Dermis blood vessel endothelial cell (primary cell): ENCODE measurements at places on chromosomes 7 and 10.

- no peak for DNase-seq
Measured at GRCh38 chr7:132526111-132526740, 50.0 kb downstream of the PLXNA4 start.

DNA sequence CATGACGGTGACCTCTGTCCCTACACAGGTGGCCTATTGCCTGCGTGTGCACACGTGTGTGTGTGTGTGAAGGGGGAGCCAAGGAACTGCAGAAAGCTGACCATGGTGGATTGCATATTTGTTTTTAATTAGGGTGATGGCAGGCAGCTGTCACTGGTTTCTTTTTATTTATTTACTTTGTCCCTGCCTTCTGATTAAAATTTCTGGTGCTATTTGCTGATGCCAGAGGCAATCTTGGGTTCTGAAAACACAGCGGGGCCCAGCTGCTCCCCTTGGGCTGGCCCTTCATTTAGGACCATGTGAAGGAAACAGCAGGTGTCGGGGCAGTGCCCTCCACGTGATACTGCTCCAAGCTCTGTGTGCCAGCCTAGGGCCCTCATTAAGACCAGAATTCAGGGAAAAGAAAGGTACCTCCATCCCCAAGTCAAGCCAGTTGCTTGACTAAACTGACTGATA, 71.3 kb upstream of the PODXL start:
- DNase-seq, result no peak

DNA sequence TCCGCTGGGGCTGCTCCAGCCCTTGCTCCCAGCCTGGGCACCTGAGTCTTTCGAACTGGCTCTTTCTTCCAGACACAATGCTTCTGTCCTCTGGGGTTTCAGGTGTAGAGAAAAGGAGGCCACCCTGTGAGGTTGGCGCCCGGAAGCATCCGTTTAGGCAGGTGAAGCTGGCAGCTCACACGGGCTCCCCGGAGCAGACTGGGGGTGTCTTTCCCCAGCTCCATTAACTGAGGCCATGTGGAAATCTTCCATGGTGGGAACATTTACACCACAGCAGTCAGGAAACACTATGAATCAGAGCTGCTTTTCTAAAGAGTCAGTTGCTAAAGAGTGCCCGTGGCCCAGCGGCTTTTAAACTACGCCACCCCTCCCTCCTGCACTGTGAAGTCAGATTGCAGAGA, 29.2 kb downstream of the PRKAG2 start:
- no peak for DNase-seq

- DNase-seq, result peak; percentile 79
Measured at GRCh38 chr7:96219378-96220130, 102.3 kb downstream of the SLC25A13 start.

GRCh38 chr10:9294865-9295264, 1240.4 kb downstream of the GATA3 start:
- DNase-seq, result no peak

DNA sequence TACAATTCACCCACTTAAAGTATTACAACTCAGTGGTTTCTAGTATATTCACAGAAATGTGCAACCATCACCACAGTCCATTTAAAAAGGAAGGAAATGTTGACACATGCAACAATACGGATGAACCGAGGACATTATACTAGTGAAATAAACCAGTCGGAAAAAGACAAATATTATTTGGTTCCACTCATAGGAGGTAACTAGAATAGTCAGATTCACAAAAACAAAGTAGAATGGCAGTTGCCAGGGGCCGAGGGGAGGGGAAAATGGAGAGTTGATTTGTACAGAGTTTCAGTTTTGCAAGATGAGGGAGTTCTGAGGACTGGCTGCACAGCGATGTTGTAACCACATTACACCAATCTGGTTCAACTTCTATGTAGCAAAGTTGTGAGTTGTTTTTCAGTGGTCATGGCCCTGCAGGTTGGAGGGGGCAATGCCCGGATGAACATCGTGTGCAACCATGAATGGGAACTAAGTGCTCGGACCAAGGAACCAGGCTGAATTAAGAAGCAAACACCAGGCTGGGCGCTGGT, 17.6 kb upstream of the TNPO3 start:
- no peak for DNase-seq

DNA sequence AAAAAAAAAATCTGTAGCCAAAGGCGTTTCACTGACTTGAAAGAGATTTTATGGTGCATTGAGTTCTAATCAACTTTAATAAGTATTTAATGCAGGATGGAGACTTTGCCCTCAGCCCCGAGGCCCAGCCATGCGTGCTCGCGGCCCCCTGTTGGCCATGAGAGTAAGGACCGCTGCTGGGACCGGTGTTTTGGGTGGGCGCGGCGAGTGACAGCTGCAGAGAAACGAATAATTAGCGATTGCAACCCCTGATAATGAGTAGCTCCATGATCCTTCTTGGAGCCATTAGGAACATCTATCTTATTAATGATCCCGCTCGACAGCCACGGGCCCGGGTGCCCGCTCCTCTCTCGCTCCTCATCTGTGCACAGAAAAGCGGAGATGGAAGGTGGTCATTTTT, 347.4 kb downstream of the RPS24 start:
- DNase-seq, result peak; percentile 21

DNA sequence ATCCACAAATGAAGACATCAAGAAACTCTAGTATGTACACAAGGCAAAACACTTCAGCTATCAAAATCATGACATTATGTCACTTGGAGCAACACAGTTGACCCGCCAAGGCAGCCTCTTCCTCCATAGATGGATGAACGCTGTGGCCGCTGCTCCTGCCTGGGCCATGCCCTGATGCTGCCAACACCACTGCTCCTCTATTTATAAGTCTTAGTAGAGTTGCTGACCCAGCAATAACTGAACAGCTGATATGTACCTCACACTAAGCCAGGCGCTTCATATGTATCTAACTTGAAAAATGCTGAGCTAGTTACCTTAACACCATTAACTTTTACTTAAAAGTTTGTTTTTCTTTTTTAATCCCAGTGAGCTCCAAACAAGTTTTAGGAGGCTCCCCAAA, 131.9 kb downstream of the LYZL1 start:
- DNase-seq, result no peak
